Sciatic nerve (tissue), 2 donors: ENCODE measurements at places on chromosomes 13 and 19. TPM values are rescaled to one million over a fixed set of nuclear protein-coding genes. Genes with fewer than 3 reads are reported as not detected.

The ZNF221 gene
- 12.2 TPM for total RNA-seq

The CLIP3 gene
- total RNA-seq = 72.8 TPM

The NTF4 gene
- not detected for total RNA-seq

The PSG2 gene
- total RNA-seq = not detected

The GPR12 gene
- total RNA-seq = 0.53 TPM

The CGB7 gene
- not detected for total RNA-seq

The CYP2A6 gene
- not detected for total RNA-seq

The PDX1 gene
- total RNA-seq = not detected

The RUBCNL gene
- total RNA-seq = 7.3 TPM

The COX7A1 gene
- total RNA-seq = 71.6 TPM

The CGB5 gene
- total RNA-seq = not detected

The DAND5 gene
- total RNA-seq = not detected

The FGF22 gene
- total RNA-seq = 3.2 TPM

The NAXD gene
- 38.9 TPM for total RNA-seq

The FCHO1 gene
- total RNA-seq = 6.1 TPM

The PTGIR gene
- total RNA-seq = 8.0 TPM

The LIN7B gene
- 9.8 TPM for total RNA-seq

The BRSK1 gene
- total RNA-seq = 6.5 TPM

The RNF6 gene
- 29.7 TPM for total RNA-seq

The LAIR1 gene
- total RNA-seq = 44.7 TPM

The CLN5 gene
- 46.5 TPM for total RNA-seq

The MCEMP1 gene
- 2.6 TPM for total RNA-seq

The ZSCAN4 gene
- not detected for total RNA-seq

The TTYH1 gene
- total RNA-seq = 72.2 TPM

The AXL gene
- 65.8 TPM for total RNA-seq

The TTC9B gene
- not detected for total RNA-seq

The ATP8A2 gene
- total RNA-seq = 1.2 TPM

The METTL21C gene
- total RNA-seq = not detected

The PALM3 gene
- total RNA-seq = 4.5 TPM

The PNMA8A gene
- 9.3 TPM for total RNA-seq

The PSG11 gene
- total RNA-seq = not detected

The MARK4 gene
- 37.5 TPM for total RNA-seq

The ZAR1L gene
- total RNA-seq = not detected

The STARD13 gene
- total RNA-seq = 151 TPM

The URAD gene
- total RNA-seq = not detected

The CBARP gene
- total RNA-seq = 2.9 TPM

The LGALS13 gene
- total RNA-seq = not detected

The FFAR2 gene
- total RNA-seq = 4.5 TPM

The DCT gene
- total RNA-seq = 0.94 TPM

The KIR2DL3 gene
- not detected for total RNA-seq

The LILRB2 gene
- 12.9 TPM for total RNA-seq

The CLEC17A gene
- 0.76 TPM for total RNA-seq

The GIPC3 gene
- 2.4 TPM for total RNA-seq

The RNF225 gene
- not detected for total RNA-seq

The NRTN gene
- not detected for total RNA-seq

The SOHLH2 gene
- total RNA-seq = 0.36 TPM

The ZFR2 gene
- total RNA-seq = 0.31 TPM

The PLVAP gene
- 283 TPM for total RNA-seq

The ZNF432 gene
- total RNA-seq = 17.9 TPM

The PCDH17 gene
- total RNA-seq = 8.0 TPM

The ZNF471 gene
- total RNA-seq = 22.2 TPM

The CFAP97D2 gene
- total RNA-seq = not detected

The RXFP2 gene
- total RNA-seq = not detected

The IZUMO2 gene
- total RNA-seq = not detected

The MRI1 gene
- total RNA-seq = 39.9 TPM
